ENCODE measurements at places on chromosomes 1 and 21. TPM values are rescaled to one million over a fixed set of nuclear protein-coding genes. Genes with fewer than 3 reads are reported as not detected.

DNA sequence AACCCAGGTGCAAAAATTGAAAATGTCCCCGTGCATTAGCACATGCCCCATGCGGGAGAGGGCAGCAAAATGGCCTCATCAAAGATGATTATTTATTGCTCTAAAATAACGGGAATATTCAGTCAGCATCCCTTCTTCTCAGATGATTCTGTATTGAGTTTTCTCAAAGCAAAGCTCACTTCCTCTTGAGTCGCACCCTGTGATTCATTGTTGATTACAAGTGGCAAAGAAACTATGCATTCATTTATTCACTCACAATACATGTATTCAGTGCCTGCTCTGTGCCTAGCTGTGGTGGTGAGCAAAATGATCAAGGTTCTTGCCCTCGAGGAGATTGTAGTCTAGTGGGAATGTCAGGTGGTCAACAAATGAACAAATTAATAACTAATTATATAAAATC, 226.0 kb upstream of the KAZN start:
- no peak for DNase-seq
- H3K4me1 ChIP-seq = no peaks in the 10 kb centered on the region

DNA sequence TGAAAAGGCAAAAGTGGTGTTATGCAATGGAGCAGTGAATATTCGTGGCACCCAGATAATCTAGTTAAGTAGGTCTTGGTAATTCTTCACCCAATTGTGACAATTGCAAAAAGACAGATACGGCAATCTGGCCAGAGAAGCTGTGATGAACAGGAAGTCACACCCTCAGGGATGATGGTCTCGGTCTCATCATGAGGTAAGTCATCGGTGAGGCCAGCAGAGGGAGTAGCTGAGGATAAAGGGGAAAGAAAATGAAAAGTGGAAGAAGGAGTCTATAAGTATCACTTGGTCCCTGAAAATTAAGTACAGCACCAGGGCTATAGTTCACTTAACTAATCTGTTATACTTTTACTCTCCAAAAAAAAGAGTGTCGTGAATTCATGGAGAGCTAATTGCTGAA, 258.8 kb upstream of the NCAM2 start:
- no peaks in the 10 kb centered on the region for H3K27me3 ChIP-seq
- H3K4me3 ChIP-seq = no peak overlapping the region
- H3K27ac ChIP-seq = no peak overlapping the region

- H3K4me1 ChIP-seq = no peaks in the 10 kb centered on the region
- H3K36me3 ChIP-seq = no peaks in the 10 kb centered on the region
- H3K27me3 ChIP-seq = no peaks in the 10 kb centered on the region
- DNase-seq = peak; percentile 77
- no peak overlapping the region for H3K27ac ChIP-seq
- no peak overlapping the region for H3K4me3 ChIP-seq
These were observed 4.2 kb upstream of the IL19 start for GRCh38 chr1:206766251-206766856.

DNA sequence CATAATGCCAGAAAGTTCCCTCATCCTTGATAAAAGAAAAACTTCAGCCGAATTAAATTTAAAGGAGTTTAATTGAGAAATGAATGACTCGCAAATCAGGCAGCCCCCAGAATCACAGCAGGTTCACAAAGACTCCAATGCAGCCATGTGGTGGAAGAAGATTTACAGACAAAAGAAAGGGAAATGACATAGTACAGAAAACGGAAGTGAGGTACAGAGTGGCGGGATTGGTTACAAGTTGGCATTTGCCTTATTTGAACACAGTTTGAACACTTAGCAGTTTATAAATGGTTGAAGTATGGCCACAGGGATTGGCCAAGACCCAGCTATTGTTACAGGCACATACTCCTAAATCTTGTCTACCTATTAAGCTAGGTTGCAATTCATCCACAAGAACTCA, 46.6 kb downstream of the HIVEP3 start:
- H3K4me1 ChIP-seq = peaks cover 5% of the 10 kb centered on the region
- no peak overlapping the region for H3K4me3 ChIP-seq
- no peaks in the 10 kb centered on the region for H3K36me3 ChIP-seq
- no peaks in the 10 kb centered on the region for H3K27me3 ChIP-seq

DNA sequence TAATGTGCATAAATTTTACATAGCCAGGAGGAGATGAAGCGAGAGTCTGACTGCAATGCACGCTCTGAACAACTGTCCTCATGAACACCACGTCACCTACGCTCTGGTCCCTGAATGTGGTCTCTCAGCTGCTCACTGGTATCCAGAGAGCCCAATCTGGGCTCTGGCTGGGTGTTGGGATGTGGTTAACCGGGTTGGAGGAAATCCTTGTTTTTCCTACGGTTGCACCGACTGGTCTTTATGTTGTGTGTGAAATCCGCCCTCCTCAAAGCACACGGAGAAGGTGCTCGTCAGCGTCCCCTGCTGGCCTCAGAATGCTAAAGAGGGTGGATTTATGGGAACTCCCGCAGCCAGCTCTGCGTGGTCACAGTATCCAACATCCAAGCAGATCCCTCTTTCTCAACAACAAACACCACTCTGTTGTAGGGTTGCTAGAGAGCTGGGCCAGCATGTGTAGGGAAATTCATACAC, 51.8 kb upstream of the FAM89A start:
- no peaks in the 10 kb centered on the region for H3K4me1 ChIP-seq
- H3K36me3 ChIP-seq = no peaks in the 10 kb centered on the region
- no peak overlapping the region for H3K27ac ChIP-seq
- no peak overlapping the region for H3K4me3 ChIP-seq

DNA sequence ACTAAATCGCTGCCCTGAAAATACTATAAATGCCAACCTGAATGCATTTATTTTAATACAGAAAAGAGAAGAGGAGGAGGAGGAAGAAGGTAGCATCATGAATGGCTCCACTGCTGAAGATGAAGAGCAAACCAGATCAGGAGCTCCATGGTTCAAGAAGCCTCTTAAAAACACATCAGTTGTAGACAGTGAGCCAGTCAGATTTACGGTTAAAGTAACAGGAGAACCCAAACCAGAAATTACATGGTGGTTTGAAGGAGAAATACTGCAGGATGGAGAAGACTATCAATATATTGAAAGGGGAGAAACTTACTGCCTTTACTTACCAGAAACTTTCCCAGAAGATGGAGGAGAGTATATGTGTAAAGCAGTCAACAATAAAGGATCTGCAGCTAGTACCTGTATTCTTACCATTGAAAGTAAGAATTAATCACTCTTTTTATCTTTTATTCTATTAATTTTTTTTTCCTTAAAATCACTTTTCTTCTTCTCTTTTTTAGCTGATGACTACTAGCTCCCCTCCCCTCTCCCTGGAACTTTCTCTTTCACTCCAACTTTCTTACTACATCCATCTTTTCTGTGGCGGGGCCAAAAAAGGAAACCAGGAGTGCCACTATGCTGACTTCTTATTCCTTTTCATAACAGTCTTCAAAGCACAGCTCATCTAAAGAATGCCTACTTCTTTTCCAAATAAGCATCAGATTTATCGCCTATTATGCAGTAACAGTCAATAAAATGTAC, 36.3 kb downstream of the FUBP1 start:
- H3K36me3 ChIP-seq = peaks cover 95% of the 10 kb centered on the region
- no peak for DNase-seq
- peaks cover 15% of the 10 kb centered on the region for H3K4me1 ChIP-seq
- no peaks in the 10 kb centered on the region for H3K27me3 ChIP-seq
- no peak overlapping the region for H3K27ac ChIP-seq

DNA sequence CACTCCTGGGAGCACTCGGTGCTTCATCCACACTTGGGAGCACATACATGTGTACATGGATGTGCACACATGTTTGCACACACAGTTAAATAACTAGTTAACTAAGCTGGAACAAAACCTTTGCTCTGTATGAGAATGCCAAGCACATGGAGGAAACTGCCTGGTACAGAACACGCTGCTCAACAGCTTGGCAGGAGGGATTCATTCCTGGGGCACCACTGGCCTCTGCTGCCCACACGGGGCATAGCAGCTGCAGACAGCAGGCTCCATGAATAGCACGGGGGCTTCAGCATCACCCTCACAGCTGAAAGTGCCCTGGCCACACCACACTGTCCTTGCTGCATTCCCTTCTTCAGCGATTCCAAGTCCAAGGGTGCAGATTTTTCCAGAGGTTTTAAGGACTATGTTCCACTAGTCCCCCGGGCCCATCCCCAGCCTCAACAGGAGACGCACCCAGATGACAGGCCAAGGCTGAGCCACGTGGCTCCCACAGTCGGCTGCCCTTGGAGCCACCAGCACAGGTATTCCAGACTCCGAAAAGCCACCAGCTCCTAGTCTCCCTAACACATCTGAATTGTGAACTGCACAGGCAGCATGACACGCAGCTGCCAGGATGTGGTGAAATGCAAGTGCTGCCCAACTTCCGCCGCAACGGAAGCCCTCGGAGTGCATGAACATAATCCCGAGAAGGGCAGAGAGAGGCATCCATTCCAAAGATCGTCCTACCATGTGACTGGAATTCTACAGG, 16.9 kb downstream of the NPHP4 start:
- no peak overlapping the region for H3K27ac ChIP-seq
- H3K27me3 ChIP-seq = no peaks in the 10 kb centered on the region
- peaks cover 12% of the 10 kb centered on the region for H3K36me3 ChIP-seq
- H3K4me3 ChIP-seq = no peak overlapping the region

TNFAIP8L2 gene
- 11.4 TPM for polyA plus RNA-seq

DNA sequence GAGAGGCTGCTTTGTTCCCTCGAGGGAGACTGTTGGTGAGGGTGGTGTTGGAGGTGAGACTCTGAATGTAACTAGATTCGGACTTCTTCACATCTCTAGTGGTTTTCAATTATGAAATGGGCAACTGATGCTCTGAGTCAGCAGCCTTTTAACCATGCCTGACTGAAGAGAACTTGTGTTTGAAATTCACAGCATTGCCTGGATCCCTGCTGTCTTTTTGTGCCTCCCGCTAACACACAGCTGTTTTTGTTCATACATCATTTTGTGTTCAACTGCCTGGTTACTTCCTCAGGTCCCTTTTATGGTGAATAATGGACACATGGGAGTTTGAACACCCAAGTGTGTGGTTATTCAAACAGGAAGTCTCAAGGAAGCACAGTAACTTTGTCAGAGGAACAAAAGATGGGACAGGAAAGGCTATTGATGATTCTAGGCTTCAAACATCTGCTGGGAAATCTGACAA, 16.8 kb downstream of the LAMC1 start:
- peaks cover 80% of the 10 kb centered on the region for H3K4me1 ChIP-seq
- no peak overlapping the region for H3K4me3 ChIP-seq
- H3K36me3 ChIP-seq = no peaks in the 10 kb centered on the region
- no peak for DNase-seq
- peak overlapping the region; percentile 43 for H3K27ac ChIP-seq
- H3K27me3 ChIP-seq = no peaks in the 10 kb centered on the region

LRRC71 gene
- polyA plus RNA-seq = not detected

- peaks cover 37% of the 10 kb centered on the region for H3K4me1 ChIP-seq
- peaks cover 5% of the 10 kb centered on the region for H3K36me3 ChIP-seq
- DNase-seq = no peak
- H3K27ac ChIP-seq = no peak overlapping the region
These were observed 21.2 kb downstream of the CEP170 start for GRCh38 chr1:243233908-243234307.

DNA sequence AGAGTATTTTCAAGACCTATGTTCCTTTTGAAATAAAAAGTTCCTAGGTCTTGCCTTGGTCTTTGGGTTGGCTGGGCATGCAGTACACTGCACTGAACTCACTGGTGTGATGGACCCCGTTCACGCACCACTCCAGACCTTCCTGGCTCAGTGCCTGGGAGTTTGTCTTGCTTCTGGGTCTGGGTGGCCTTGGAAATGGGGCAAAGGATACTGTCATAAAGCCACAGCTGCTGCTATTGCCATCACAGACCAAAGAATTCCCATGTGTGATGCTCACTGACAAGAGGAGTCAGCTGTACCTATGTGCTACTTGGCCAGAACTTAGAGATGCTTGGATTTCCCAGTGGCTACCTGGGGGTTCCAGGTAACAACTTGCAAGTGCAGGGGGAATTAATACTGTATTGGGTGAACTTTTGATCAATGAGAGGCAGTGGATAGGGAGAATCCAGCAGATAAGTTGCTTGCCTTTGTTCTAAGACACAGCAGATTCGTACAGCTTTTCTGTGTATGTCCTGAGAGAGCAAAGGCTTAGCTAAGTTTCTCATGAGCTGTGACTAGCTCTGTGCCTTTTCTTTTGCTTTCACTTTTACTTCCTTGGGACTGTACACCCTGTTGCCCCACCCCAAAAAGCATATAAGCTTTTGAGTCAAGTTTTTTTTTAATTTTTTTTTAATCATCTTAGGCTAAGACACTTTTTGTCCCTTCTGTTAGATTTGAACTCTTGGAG, 115.3 kb downstream of the RUNX1 start:
- H3K4me3 ChIP-seq = no peak overlapping the region
- H3K36me3 ChIP-seq = no peaks in the 10 kb centered on the region
- H3K27ac ChIP-seq = no peak overlapping the region
- DNase-seq = no peak
- H3K27me3 ChIP-seq = no peaks in the 10 kb centered on the region

PRDX1 gene
- polyA plus RNA-seq = 517 TPM

GRCh38 chr1:86515597-86515996, 31.3 kb upstream of the CLCA4 start:
- H3K36me3 ChIP-seq = no peaks in the 10 kb centered on the region
- no peak overlapping the region for H3K4me3 ChIP-seq
- no peak overlapping the region for H3K27ac ChIP-seq
- no peak for DNase-seq
- no peaks in the 10 kb centered on the region for H3K4me1 ChIP-seq

TFF3 gene
- polyA plus RNA-seq = 7,065 TPM

- no peak overlapping the region for H3K4me3 ChIP-seq
- H3K27me3 ChIP-seq = no peaks in the 10 kb centered on the region
- no peak for DNase-seq
- H3K36me3 ChIP-seq = no peaks in the 10 kb centered on the region
- H3K27ac ChIP-seq = no peak overlapping the region
These were observed 7.9 kb upstream of the PHGDH start for GRCh38 chr1:119703666-119704450.

FPGT gene
- polyA plus RNA-seq = 11.1 TPM

WNT2B gene
- polyA plus RNA-seq = 3.2 TPM

TAS1R1 gene
- not detected for polyA plus RNA-seq

DNA sequence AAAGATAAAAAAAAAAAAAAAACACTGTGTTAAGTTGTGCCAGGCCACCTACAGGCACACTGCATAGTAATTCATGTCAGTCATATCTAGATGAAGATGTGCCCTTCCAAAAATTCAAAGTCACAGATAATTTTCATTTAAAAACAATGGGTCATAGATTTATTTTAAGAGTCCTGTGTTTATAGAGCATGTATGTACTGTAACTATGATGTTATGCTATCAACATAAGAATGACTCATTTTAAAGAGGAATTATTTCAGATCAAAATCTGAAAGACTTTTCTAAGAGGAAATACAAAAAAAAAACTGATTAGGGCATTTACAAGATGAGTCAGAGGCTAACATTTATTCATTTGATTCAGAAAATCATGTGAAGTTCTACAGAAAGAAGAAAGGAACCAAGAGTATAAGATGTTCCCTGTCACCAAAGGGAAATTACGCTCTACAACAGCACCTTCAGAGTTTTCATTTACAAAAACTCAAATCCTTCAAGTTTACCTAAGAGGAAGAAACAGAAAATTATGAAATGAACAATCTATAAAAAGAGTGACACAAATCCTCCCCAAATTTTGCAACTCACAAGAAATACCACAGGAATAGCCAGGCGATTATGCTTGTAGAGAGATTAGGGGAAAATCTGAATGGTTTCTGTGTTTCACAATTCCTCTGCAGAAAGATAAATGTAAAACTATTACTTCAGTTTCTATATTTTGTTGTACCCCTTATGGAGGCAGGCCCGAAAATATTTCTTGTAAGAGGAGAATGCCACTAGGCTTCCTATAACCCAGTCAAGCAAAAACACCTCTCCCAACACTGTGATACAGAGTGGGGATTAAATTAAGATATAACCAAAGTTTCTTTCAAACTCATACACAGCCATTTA, 13.8 kb downstream of the TP53BP2 start:
- H3K27ac ChIP-seq = peak overlapping the region; percentile 67
- no peaks in the 10 kb centered on the region for H3K36me3 ChIP-seq
- DNase-seq = no peak
- peaks cover 55% of the 10 kb centered on the region for H3K4me1 ChIP-seq

All from sigmoid colon (tissue), 7 donors.